SIG-M5 (cell line): ENCODE measurements at places on chromosomes 4 and X.

GRCh38 chr4:173443121-173443520 lies 44.2 kb upstream of the SCRG1 start:
- DNase-seq, result no peak

DNA sequence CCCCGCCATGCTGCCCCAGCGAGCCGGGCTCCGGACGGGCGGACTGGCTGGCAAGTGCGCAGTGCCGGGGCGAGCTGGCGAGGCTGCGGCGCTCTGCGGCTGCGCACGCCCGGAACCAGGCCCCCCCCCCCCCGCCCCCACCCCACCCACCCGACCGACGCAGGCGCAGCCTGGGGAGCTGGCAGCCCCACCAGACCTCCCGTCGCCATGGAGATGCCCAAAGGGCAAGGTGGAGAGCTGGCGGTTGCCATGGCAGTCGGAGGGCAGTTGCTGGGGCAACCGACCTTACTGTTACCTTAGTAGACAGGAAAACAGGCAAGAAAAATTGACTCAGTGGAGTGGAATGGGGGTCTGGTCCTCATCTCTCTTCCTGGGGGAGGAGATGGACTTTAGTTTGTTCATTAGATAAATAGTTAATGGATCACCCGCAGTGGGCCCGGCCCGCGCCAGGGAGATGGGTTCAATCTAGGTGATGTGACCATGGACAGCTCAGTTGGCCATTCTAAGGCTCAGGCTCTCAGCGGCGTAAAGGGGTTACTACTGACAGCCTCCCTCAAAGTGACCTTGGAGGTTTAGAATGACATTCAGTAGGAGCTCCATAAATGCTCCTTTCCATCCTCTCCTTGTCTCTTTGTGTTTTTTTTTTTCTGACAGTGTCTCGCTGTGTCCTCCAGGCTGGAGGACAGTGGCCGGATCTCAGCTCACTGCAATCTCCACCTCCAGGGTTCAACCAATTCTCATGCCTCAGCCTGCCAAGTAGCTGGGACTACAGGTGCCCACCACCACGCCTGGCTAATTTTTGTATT lies at the start of gene PCSK1N:
PCSK1N (minus strand) TSS at position 87 of the 806 bp plus-strand sequence; CDS start at position 9, 78 bp downstream.
- no peak for DNase-seq

DNA sequence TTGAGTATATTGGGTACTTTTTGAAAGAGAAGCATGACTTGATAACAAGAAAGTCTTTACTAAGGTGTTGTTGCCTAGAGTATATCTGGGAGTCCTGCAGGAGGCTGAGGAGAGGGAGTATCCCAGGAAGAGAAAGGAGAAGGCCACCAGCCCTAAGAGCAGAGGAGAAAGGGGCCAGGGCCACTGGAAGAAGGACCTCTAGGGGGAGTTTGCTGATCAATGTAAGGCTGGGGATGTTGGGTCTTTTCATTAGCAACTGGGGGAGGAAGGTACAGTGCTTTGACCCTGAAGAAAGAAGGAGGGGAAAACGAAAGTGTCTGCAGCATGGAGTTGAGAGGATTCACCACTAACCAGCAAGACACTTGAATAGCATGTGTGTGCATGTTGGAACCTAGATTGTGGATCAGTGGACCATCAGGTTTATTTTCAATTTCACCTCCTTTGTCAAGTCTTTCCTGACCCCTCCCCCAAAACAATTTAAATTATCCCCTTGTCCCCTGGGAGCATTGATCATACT lies 4.5 kb downstream of the SMIM9 start:
- DNase-seq, result no peak

DNA sequence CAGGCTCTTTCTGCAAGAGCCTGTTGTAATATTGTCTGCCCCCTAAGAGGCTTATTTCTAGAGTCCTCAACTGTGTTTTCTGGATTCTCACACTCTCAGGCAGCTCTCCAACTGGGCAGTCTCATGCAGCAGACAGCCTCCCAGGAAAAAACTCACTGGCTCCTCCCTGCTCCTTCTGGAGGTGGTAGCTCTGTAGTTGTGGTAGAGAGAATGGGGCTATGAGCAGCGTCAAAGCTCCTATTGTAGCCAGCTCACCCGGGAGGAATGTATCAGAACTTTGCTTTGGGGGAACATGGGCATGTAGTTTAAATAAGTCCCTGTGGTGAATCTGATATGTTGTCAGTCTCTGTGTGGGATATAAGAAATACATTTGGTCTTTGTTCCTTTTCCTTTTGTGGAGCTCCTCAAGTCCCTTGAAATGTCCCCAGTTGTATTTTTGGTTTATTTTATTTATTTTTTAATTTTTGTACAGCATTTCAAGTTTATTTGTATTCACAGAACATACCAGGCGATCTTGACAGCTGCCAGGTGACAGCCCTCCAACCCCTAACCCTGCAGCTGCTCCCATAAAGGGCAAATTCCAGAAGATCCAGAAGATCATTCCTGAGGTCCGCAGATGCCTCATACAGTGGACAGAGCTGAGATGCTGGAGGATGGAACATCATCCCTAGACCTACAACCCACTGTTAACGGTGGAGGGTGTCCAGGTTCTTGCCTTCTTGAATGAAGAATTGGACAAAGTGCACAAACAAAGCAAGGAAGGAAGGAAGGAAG lies 45.7 kb downstream of the TRIM61 start:
- no peak for DNase-seq

DNA sequence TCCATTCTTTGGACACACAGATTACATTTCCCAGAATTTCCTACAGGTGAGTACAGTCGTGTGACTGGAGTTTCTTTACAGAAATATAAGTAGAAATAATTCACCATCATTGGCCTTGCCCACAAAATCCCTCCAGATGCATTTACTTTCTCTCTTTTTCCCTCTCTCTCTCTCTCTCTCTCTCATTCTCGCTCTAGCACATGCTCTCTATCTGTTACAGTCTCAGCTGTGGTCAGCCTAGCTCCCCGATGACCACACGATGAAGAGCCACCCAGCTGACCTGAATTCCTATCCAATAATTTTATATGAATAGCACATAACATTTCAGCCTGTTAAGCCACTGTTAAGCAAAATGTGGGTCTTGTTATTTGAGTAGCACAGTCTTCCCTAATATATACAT lies 507.9 kb downstream of the PCDH7 start:
- no peak for DNase-seq

GRCh38 chr4:37799941-37800554 lies 26.4 kb upstream of the PGM2 start:
- DNase-seq, result no peak

DNA sequence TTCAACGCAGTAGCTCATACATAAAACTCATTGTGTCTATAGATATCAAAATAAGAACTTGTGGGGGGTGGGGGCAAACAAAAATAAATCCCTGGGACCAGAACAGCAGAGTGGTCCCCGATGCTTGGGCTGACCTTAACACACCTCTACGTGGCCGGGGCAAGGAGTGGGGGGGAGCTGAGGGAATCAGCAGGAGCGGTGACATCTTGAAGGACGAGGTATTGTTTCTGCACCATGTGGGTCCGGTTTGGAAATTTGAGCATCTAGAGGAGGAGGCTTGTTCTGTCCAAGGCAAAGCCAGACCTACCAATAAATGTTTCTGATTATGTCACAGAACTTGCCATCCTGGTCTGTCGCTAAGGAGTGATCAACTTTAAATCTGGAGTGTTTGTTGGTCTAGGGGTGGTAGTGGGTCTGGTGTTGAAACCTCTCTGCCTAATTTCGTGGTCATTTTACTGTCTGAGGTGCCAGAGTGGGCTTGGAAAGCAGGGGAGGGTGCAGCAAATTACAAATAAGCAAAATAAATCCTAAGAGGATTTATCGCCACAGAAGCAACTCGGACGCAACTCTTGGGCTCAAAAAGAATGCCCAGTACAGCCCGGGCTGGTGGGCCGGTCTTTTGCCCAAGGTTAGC lies 774 bp upstream of the RAPGEF2 start:
- DNase-seq, result no peak

DNA sequence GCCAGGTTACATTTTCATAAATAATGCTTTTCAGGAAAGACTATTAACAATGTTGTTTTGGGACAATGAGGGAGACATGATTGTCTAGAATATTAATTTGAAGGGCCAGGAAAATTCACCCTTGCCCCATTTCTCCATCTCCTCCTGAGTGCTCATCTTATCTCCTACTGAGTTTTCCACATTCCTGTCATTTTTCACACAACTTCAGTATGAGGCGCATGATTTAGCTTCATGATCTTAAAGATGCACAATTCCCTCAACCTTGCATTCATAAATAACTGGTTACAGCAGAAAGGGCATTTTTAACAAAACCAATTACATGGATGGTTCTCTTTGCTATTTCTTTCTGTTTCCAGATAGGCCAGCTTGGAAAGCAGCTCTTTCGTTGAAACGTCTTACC lies 1699.2 kb upstream of the IGFBP7 start:
- no peak for DNase-seq

DNA sequence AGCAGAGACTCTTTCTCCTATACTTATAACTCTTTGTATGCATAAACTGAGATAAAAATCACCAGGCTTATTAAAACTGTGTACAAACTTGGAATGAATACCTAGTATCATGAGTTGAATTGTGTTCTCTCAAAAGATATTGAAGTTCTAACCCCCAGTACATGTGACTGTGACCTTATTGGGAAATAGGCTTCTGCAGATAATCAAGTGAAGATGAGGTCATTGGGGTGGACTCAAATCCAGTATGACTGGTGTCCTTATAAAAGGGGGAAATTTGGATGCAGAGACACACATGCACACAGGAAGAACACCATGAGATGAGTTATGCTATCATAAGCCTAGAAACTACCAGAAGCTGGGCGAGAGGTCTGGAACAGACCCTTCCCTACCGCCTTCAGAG lies 26.2 kb downstream of the ZNF827 start:
- DNase-seq, result no peak

DNA sequence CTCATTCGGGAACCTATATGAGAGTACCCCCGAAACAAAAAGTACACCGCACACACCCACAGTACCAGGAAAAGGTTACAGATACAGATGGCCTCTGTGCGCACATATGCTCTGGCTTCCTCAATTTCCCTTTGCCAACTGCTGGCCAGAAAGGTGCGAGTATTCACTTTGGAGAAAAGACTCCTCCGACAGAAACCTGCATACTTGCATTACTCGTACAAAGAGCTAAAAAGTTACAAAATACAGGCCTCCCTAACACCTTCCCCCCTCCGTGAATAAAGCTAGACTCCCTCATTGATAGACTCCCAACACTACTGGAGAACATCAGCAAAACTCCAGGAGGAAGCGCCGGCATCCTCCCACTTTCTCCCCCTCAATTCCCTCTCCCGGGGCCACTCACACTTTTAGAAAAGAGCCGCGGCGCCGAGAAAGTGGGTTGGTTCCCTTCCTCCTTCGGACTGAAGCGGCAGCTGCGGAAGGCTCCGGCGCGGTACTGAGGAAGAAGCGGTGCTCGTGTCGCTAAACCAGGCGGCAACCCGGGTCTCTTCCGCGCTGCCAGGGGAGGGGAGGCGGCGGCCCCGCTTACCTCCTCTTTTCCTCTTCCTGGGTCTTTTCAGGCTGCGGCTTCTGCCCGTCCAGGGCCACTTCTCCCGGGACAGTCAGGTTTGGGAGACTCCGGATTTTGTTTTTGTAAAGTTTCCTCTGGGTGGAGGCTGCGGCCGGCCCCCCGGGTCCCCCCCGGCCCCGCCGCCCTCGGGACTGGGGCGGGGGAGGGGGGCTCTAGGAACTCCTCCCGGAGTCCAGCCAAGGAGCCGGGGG lies 1.1 kb downstream of the FBXW7 start:
- no peak for DNase-seq

- no peak for DNase-seq
Observed at GRCh38 chrX:100584611-100585010, at the start of gene TNMD. TSS of gene TNMD (plus strand) at chrX:100584936. CDS start at chrX:100585019, 83 bp downstream.

DNA sequence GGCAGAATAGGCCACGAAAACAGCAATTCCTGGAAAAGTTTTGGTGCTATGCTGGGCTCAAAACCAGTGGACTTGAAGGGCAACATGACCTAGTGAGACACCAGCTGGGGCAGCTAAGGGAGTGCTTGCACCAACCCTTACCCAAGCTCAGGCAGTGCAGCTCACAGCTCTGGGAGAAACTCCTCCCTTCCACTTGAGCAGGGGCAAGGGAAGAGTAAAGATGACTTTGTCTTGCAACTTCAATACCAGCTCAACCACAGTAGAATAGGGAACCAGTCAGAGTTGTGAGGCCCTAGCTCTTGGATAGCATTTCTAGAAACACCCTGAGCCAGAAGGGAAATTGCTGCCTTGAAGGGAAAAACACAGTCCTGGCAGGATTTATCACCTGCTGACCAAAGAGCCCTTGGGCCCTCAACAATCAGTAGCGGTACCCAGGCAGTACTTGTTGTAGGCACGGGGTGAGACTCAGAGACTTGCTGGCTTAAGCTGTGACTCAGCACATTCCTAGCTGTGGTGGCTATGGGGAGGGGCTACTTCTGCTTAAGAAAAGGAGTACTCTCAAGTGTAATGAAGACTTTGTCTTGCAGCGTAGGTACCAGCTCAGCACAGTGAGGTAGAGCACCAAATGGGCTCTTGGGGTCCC lies 19.7 kb upstream of the ABCG2 start:
- peak; percentile 21 for DNase-seq
